Activated CD8-positive, alpha-beta memory T cell treated with anti-CD3 and anti-CD28 coated beads, Interleukin-2, amount 50 U/mL, for 4 hours (primary cell): ENCODE measurements at places on chromosomes 16 and 17.

DNA sequence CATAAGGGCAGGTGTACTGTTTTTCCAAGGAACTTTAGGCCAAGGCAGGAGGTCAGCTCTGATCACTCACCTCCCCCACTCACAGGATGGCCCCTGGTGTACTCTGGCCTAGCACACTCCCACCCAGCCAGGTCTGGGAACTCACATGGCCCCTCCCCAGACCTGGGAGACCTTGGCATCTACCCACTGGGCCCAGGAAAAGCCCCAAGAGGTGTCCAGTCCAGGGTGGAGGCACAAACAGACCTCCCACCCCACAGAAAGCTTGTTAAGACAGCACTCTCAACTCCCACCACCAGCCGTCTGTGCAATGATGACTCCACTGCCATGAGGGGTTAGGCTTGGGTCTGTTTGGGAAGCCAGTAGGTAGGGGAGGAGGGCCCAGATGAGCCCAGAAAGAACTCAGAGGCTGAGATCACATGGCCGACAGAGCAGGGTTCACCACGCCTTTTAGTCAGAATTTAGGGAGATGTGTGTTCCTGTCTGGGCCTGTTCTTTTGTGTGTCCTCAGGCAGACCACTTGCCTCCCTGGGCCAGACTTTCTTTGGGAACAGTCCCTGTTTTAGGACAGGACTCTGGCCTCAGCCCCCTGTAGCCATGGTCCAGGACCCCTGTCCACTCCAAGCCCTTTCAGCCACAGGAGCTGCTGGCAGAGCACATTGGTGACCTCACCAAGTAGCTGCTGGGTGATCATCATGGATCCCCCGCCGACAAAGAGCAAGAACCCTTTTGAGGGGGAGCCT is 12.1 kb upstream of the CBFB start:
- DNase-seq, result no peak

DNA sequence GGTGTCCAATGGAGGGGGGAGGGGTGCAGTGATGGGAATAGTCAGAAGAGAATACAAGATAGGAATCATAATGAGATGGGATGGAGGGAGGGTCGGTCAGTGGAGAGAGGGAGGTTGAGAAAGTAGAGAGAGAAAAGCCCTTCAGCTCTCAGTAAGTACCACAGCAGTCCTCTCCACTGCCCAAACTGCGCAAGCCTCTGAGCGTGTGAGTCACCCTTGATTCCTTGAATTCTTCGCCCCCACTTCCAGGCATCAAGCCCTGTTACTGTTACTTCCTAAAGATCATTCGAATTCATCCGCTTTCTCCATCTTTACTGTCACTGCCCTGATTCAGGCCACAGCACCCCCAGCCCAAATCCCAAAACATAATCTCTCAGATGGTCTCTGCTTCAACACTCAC is 2.5 kb downstream of the GUCY2D start:
- no peak for DNase-seq

- no peak for DNase-seq
Measured at GRCh38 chr16:57270221-57271062, 14.0 kb downstream of the PLLP start.

DNA sequence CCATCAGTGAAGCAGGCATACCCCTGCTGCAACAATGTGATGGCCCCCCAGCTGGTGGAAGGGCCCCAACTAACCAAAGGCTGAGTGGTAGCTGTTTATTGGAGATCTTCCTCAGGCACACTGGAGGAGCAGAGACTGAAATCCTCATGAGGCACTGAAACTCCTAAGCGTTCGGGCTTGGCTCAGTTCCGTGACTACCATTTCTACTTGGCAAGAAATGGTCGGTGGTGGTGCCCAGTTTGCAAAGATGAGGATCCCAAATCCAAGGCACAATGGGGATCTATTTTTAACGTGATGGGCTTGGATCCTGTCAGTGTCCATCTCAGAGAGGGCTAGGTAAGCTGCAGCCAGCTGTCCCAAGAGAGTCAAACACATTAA is 82.8 kb downstream of the TNFRSF13B start:
- DNase-seq, result no peak

DNA sequence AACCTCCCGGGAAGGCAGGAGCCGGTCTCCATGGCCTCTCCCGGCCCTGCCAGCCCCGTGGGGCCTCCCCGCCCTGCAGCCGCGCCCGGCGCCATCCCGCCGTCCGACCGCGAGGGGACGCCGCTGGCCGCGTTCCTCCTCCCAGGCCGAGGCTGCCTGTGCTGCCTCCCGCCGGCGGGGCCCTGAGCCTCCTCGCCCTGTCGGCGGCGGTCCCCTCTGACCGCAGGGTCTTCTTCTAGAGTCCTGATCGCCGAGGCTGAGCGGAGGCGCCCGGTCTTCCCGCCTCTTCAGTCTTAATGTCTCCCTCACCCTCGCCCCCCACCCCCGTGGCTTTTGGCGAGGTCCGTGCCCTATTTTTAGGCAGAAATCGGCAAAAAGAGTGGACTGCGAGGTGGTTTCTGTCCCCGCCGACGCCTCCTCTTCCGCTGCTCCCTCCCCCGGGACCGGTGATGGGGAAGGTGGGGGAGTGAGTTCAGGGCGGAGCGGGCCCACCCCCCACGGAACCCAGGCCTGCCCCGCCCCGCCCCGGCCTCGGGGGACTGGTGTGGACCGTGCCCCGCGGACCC is 794 bp upstream of the CPNE7 start:
- DNase-seq, result peak; percentile 58

GRCh38 chr16:84262031-84262430 is 22.2 kb upstream of the KCNG4 start:
- DNase-seq, result no peak

- DNase-seq, result no peak
Measured at GRCh38 chr17:799261-799660, 17.1 kb downstream of the MRM3 start.
